ENCODE measurements at places on chromosomes 1 and 21. TPM values are rescaled to one million over a fixed set of nuclear protein-coding genes. Genes with fewer than 3 reads are reported as not detected.

C8B gene
- not detected for total RNA-seq

MIGA1 gene
- total RNA-seq, result 11.7 TPM

SZRD1 gene
- 216 TPM for total RNA-seq

NHLH1 gene
- total RNA-seq, result 0.48 TPM

MTARC1 gene
- not detected for total RNA-seq

S1PR1 gene
- total RNA-seq, result 123 TPM

RGS18 gene
- 0.42 TPM for total RNA-seq

EFNA1 gene
- total RNA-seq, result 0.16 TPM

S100A2 gene
- total RNA-seq, result 0.81 TPM

OR2T29 gene
- total RNA-seq, result not detected

ARHGAP30 gene
- 147 TPM for total RNA-seq

MATN1 gene
- 0.59 TPM for total RNA-seq

GRCh38 chr1:67695963-67696362 is 11.0 kb downstream of the GADD45A start:
- no peak overlapping the region for H3K27ac ChIP-seq
- H3K4me3 ChIP-seq, result no peak overlapping the region
- no peaks in the 10 kb centered on the region for H3K27me3 ChIP-seq
- no peak for DNase-seq
- H3K4me1 ChIP-seq, result no peaks in the 10 kb centered on the region
- H3K36me3 ChIP-seq, result no peaks in the 10 kb centered on the region

DNA sequence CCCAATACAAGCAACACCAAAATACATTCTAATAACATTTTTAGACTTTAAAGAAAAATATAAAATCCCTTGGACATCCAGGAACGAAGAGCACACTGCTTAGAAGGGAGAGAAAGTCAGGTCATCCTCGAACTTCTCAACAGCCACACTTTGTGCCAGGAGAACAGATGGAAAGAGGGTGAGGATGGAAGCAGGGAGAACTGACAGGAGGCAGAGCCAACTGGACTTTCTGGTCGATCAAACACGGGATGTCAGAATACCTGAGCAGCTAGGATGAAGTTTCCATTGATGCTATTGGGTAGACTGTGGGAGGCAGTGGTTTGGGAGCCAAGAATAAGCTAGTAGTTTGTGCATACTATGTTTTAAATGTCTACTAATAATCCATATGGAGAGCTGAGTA is 111.4 kb downstream of the TOMM20 start:
- no peak overlapping the region for H3K4me3 ChIP-seq
- no peak overlapping the region for H3K27ac ChIP-seq
- H3K4me1 ChIP-seq, result peaks cover 19% of the 10 kb centered on the region
- H3K36me3 ChIP-seq, result no peaks in the 10 kb centered on the region
- no peak for DNase-seq
- no peaks in the 10 kb centered on the region for H3K27me3 ChIP-seq

GRCh38 chr1:111511370-111511769 is 7.9 kb upstream of the ADORA3 start:
- no peaks in the 10 kb centered on the region for H3K36me3 ChIP-seq
- no peak for DNase-seq
- H3K4me1 ChIP-seq, result peaks cover 68% of the 10 kb centered on the region
- no peak overlapping the region for H3K4me3 ChIP-seq
- no peak overlapping the region for H3K27ac ChIP-seq

GRCh38 chr1:183079712-183080388 is 56.6 kb downstream of the LAMC1 start:
- DNase-seq, result no peak
- H3K36me3 ChIP-seq, result no peaks in the 10 kb centered on the region
- no peak overlapping the region for H3K27ac ChIP-seq

- no peak overlapping the region for H3K27ac ChIP-seq
- H3K4me1 ChIP-seq, result no peaks in the 10 kb centered on the region
- no peak overlapping the region for H3K4me3 ChIP-seq
- no peaks in the 10 kb centered on the region for H3K36me3 ChIP-seq
- no peak for DNase-seq
These were observed 14.7 kb upstream of the IRF2BP2 start for GRCh38 chr1:234624724-234625117.

GRCh38 chr1:9196129-9197040 is 38.2 kb upstream of the H6PD start:
- H3K27ac ChIP-seq, result no peak overlapping the region
- H3K4me1 ChIP-seq, result peaks cover 4% of the 10 kb centered on the region
- DNase-seq, result peak; percentile 21

GRCh38 chr1:186323865-186324264 is 51.2 kb downstream of the TPR start:
- no peaks in the 10 kb centered on the region for H3K4me1 ChIP-seq
- H3K36me3 ChIP-seq, result peaks cover 36% of the 10 kb centered on the region
- no peak for DNase-seq
- H3K27ac ChIP-seq, result no peak overlapping the region
- no peak overlapping the region for H3K4me3 ChIP-seq
- no peaks in the 10 kb centered on the region for H3K27me3 ChIP-seq

- no peaks in the 10 kb centered on the region for H3K36me3 ChIP-seq
- peaks cover 10% of the 10 kb centered on the region for H3K27me3 ChIP-seq
- peak; percentile 69 for DNase-seq
- peak overlapping the region; percentile 45 for H3K4me3 ChIP-seq
- no peak overlapping the region for H3K27ac ChIP-seq
These were observed 18.3 kb upstream of the IFNGR2 start for GRCh38 chr21:33384841-33385331.

- DNase-seq, result no peak
- peaks cover 4% of the 10 kb centered on the region for H3K4me1 ChIP-seq
- H3K4me3 ChIP-seq, result peak overlapping the region; percentile 74
- no peaks in the 10 kb centered on the region for H3K36me3 ChIP-seq
- H3K27me3 ChIP-seq, result no peaks in the 10 kb centered on the region
These were observed 27.7 kb downstream of the STYXL2 start for GRCh38 chr1:167121375-167122120.

DNA sequence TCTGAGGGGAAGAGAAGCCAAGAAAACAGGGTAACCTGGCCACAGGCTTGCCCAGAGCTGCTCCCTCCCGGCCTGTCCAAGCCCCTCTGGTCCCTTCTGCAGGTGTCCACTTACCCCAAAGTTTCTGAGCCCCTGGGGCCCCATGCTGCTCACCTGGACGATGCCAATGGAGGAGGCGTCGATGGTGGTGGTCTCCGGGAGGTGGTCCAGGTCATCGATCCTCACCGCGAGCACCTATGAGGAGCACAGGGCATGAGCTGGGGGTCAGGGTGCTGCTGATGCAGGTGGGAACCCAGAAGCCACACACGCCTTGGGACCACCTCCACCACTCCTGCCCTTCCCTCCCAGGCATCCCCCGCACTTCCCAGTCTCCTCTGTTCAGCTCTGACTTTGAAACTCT is 37.5 kb upstream of the RIPK4 start:
- H3K27ac ChIP-seq, result no peak overlapping the region
- peaks cover 5% of the 10 kb centered on the region for H3K36me3 ChIP-seq
- no peak overlapping the region for H3K4me3 ChIP-seq
- no peaks in the 10 kb centered on the region for H3K27me3 ChIP-seq

GRCh38 chr21:27275294-27275927 is 308.5 kb upstream of the ADAMTS5 start:
- no peak overlapping the region for H3K27ac ChIP-seq
- H3K36me3 ChIP-seq, result no peaks in the 10 kb centered on the region
- H3K27me3 ChIP-seq, result no peaks in the 10 kb centered on the region
- no peaks in the 10 kb centered on the region for H3K4me1 ChIP-seq
- no peak overlapping the region for H3K4me3 ChIP-seq

DNA sequence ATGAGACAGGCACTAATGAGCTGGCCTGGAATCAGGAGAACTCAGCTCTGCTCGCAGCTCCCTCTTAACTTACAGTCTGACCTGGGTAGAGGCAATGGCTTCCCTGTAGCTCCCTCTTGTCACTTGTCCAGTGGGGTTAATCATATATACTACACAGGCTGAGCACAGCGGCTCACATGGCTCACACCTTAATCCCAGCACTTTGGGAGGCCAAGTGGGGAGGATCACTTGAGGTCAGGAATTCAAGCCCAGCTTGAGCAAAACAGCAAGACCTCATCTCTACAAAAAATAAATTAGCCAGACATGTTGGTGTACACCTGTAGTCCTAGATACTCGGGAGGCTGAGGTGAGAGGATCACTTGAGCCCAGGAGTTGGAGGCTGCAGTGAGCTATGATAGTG is 4.2 kb downstream of the S100A6 start:
- no peaks in the 10 kb centered on the region for H3K36me3 ChIP-seq
- DNase-seq, result no peak
- peaks cover 53% of the 10 kb centered on the region for H3K4me1 ChIP-seq
- no peaks in the 10 kb centered on the region for H3K27me3 ChIP-seq
- no peak overlapping the region for H3K4me3 ChIP-seq
- H3K27ac ChIP-seq, result no peak overlapping the region

GRCh38 chr1:181318022-181318857 is 165.1 kb upstream of the CACNA1E start:
- H3K4me1 ChIP-seq, result peaks cover 4% of the 10 kb centered on the region
- peaks cover 5% of the 10 kb centered on the region for H3K27me3 ChIP-seq
- no peaks in the 10 kb centered on the region for H3K36me3 ChIP-seq
- H3K4me3 ChIP-seq, result no peak overlapping the region
- H3K27ac ChIP-seq, result no peak overlapping the region
- DNase-seq, result no peak

DNA sequence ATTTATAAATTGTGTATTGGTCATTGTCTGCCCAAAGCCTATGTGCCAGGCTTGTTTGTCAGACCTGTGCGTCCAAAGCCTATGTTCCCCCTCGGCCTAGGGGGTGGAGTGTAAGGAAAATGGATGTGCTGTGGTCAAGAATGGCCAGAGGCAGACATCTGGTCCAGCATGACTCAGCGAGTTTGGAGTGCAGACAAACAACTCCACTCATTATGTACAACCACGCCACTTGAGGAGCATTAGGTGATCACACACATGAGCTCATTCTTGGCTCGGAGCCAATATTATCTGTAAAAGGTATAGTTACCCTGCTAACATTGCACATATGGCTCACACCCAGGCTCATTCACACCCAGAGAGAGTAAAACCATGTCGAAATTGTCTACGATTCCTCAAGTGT is 1047.6 kb upstream of the ADGRL4 start:
- H3K4me3 ChIP-seq, result no peak overlapping the region
- DNase-seq, result no peak
- H3K27me3 ChIP-seq, result no peaks in the 10 kb centered on the region
- no peak overlapping the region for H3K27ac ChIP-seq

- H3K27me3 ChIP-seq, result no peaks in the 10 kb centered on the region
- H3K4me1 ChIP-seq, result peaks cover 30% of the 10 kb centered on the region
- no peak overlapping the region for H3K4me3 ChIP-seq
These were observed 53.2 kb upstream of the SYNC start for GRCh38 chr1:32755810-32756159.

DNA sequence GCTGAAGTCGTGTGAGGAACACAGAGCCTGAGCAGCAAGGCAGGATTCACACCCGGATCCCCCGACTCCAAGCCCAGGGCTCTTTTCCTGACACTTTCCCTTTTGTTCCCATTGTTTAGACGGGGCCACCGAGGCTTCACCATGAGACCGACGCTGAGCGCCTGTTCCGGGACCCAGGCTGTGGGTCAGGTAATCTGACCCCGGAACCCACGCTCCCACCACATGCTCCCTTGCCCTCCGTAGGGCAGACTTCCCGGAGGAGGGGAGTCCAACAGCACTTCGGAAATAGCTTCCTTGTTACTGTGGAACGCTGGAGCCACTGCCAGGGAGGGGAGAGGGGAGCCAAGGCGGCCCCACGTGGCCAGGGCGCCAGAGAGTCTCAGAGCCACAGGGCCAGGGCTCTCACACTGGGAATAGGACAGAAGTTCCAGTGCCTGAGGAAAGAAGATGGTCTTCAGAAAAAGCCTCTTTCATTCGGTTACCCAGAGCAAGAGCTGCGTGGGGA is 18.4 kb downstream of the RUNX3 start:
- peak overlapping the region; percentile 94 for H3K27ac ChIP-seq
- DNase-seq, result no peak

DNA sequence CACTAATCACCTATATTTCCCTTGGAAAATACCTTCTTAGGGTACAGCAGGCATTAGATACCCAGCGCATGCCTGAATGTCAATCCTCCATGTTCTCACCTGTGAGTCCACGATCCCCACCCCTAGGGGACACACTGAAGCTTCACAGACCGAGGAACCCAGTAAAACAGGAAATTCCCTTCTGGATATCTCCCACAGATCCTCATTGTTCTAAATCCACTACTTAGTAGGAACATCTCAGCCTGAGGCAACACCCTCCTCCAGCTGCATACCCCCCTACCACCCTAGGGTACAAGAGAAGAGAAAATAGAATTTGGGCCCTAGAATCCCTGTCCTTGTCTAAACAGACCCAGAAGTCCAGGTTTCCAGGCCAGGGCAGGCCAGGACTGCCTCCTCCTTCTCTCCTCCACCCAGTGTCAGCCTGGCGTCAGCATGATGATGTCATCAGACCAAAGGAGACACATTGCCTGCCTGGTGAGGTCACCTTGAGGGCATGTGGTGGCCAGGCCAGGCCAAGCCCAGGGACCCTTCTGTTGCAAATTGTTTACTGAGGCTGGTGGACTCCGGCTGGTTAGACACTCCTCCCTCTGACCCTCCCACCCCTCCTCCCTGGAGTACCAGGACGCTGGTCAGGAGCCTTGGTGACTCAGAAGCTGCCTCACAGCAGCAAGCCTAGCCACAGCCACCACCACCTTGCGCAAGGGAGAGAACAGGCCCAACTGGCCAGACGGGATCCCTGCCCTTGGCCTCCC is 6.2 kb downstream of the NECTIN4 start:
- H3K4me3 ChIP-seq, result no peak overlapping the region
- no peaks in the 10 kb centered on the region for H3K4me1 ChIP-seq
- no peaks in the 10 kb centered on the region for H3K27me3 ChIP-seq

DNA sequence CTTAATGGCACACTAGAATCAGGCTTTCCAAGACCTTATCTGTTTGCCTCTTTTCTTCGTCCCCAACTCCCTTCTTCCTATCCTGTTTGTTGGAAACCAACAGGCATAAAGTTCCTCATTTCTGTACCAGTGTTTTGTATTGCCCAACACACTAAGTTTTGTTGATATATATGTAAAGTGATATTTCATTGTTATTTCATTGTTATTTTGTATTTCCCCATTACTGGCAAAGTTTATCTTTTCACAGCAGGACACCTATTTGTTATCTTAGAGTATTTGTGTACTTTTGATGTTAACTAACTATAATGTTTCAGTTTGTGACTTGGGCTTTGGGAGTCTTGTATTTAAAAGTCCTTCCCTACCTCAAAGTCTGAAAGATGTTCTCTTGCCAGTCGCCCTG is 27.1 kb downstream of the FAM20B start:
- no peak for DNase-seq
- no peak overlapping the region for H3K4me3 ChIP-seq
- H3K4me1 ChIP-seq, result no peaks in the 10 kb centered on the region
- H3K27ac ChIP-seq, result no peak overlapping the region
- H3K36me3 ChIP-seq, result peaks cover 7% of the 10 kb centered on the region

Data from CD8-positive, alpha-beta memory T cell (primary cell).